ENCODE measurements at places on chromosomes 12 and 14.

DNA sequence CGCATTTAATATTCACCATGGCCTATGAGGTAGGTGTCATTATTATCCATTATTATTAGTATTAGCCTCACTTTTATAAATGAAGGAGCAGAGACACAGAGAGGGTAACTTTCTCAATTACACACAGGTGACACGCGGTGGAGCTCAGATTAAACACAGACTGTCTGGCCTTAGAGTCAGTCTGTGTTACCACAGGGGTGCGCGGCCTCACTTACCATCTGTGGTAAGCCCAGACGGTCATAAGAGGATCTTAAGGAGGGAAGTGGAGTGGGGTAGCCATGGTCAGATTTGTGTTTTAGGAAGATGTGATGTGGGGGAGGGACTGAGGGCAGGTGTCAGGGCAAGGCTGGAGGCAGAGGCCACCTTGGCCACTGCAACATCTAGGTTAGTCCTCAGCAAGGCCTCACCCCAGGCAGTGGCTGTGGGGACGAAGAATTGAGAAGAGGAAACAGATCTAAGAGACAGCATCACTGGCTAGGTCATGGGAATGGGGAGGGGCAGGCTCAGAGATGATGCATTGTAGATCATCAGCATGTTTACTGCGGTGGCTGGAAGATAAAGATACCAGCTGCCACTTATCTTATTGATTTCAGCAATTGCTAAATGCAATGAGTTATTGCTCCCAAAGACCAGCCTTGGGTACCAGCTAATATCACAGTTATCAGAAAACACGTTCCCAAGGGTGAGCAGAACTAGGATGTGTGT is 67.1 kb downstream of the SERPINA3 start:
- DNase-seq, result no peak

DNA sequence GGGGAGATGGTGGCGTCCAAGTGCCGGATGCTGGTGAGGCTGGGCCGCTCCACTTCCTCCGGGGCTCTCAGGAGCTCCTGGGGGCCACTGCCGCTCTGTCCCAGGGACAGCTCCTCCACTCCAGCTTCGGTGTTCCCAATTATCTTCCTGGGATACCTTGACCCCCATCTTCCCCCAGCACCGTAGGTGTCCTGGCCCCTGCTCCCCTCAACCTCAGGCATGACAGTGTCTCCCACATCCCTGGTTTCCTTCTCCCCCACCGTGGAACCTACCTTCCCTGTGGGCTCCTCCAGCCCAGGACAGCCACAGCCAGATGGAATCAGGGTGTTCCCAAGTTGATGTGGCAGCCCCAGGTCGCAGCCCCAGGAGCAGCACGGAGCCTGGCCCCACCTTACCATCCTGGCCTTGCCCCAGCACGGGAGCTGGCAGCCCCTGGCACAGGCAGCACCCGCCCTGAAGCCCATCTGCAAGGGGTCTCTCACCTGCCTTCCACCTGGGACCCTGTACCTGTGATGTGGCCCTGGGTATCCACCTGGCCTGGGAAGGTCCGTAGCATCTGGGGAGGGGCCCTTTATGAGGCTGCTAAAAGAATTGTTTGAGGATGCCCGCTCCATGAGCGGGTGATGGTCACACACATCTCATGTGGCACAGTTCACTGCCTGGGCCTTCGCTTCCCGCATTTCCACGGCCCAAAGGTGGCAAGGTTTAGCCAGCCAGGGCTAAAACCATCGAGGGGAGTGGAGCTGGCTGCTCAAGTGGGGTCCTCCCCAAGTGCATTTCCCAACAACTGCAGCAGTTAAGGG is 4.1 kb downstream of the TMEM121 start:
- DNase-seq, result no peak

GRCh38 chr14:64232095-64232838 is 61.9 kb downstream of the ESR2 start:
- DNase-seq, result peak; percentile 95

GRCh38 chr12:82174936-82175335 is 183.3 kb downstream of the CCDC59 start:
- no peak for DNase-seq

- DNase-seq, result no peak
These were observed 1.9 kb downstream of the CLIP1 start for GRCh38 chr12:122420471-122421162.

DNA sequence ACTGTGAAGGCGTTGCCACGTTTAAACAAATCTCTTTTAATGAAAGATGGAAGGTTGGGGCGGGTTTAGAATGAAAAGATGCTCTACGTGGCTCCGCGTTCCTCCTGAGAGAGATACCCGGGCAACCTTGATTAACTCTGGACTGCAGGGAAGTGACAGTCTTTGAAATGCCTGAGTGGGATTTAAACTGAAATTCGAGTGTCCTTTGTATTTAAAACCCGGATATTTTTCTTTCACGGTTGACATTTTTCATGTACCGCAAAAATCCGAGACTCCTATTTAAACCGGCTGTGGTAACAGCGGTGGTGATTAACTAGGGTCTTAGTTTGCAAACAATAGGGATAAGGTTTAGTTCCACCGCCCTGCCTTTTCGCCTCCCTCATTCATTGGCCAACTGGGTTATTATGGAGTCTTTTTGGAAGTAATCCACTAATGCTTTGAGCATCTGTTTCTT is 707 bp downstream of the G2E3 start:
- peak; percentile 38 for DNase-seq

Data from choroid plexus epithelial cell (primary cell).